Muscle of arm (tissue), 14 donors: ENCODE measurements at places on chromosomes 6 and 20.
A peak's percentile ranks its signal among the peaks of the same experiment; 100 is the strongest.

- no peak for DNase-seq
Observed at GRCh38 chr6:7559196-7559595, 17.7 kb downstream of the DSP start.

- DNase-seq, result peak; percentile 74
Observed at GRCh38 chr6:57267586-57268293, 45.6 kb upstream of the RAB23 start.

DNA sequence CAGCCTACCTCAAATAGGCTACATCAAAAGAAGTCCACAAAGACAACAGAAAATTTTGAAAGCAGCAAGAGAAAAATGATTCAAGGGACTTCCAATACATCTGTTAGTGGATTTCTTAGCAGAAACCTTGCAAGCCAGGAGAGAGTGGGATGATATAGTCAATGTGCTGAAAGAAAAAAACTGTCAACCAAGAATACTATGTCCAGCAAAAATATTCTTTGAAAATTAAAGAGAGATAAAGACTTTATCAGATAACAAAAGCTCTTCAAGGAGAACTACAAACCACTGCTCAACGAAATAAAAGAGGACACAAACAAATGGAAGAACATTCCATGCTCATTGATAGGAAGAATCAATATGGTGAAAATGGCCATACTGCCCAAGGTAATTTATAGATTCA, 34.0 kb downstream of the MCHR2 start:
- no peak for DNase-seq

DNA sequence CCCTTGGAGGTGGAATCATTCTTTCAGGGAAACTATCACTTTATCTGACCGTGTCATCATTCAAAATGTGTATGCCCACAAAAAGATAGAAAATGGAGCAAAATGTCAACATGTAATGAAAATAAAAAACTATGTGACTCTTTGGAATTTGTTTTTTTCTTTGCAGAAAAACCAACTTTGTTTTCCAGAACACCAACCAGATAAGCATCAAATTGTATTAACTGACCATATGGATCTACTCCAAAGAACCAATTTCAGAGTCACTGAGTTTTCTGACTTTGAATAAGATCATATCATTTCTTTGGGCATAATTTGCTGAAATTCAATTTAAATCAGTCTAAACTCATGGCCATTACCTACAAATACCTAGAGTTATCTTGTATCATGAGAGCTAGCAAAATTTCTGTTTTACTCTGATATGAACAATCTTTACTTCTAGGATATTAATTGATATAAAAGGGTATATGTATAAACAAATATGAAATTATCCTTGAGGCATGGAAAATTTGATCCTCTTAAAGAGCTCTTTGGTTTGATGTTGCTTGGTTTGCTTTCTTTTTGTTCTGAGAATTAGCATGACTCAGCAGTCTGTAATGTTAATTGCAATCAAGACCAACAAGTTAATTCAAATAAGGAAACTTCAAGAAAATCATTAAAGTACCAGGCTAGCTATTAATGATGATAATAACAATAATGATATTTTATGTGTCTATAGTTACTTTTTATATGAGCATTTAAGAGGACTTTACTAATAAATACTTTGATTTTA, 444.4 kb upstream of the MARCKS start:
- no peak for DNase-seq

DNA sequence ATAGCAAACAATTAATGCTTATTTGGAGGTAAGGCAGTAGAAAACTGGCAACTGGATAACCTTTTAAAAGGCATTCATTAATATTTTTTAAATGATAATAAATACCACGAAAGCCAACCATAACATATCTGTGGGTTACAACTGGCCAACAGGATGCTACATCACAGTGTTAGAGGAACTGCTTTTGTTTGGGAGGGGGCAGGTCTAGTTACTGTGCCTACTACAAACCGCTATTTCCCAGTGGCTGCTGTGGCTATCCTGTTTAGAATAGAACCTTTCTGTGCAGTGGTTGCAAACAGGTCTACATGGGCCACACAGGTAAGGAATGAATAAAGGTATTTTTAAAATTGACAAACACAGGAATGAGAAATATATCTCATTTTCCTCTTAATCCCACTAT, 976 bp downstream of the PIGT start:
- DNase-seq, result no peak

- no peak for DNase-seq
Observed at GRCh38 chr6:72975352-72975752, 249.9 kb downstream of the KHDC1L start.

DNA sequence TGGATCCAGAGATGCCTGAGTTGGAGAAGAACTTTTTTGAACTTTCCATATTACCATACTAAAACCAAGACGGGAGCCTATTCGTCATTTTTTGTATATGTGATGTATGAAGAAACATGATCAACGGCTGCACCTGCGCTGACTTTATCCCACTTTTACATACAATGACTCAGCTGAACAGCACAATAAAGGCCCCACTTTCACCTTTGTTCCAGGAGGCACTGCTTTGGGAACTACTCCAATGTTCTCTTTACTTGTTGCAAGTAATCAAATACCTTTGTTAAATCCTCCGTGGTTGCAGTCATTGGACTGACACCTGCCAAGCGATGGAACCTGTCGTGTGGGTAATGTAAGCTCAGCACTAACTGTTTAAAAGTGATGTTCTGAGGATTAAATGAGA, 17.3 kb upstream of the BTN3A2 start:
- DNase-seq, result no peak

DNA sequence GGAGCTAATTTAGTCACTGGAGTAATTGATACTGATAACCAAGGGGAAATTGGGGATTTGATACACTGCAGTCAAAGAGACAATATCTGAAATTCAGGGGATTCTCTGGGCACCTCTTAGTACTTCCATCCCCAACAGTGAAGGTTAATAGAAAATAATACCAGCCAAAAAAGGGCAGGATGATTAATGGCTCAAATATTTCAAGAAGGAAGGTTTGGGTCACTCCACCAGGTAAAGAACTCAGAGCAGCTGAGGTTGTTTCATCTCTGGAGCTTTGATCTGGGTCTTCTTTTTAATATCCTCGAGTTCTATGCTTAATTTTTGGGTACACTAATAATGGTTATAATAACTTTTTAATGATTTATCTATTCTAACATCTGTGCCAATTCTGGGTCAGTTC, 70.8 kb downstream of the CDKAL1 start:
- no peak for DNase-seq

DNA sequence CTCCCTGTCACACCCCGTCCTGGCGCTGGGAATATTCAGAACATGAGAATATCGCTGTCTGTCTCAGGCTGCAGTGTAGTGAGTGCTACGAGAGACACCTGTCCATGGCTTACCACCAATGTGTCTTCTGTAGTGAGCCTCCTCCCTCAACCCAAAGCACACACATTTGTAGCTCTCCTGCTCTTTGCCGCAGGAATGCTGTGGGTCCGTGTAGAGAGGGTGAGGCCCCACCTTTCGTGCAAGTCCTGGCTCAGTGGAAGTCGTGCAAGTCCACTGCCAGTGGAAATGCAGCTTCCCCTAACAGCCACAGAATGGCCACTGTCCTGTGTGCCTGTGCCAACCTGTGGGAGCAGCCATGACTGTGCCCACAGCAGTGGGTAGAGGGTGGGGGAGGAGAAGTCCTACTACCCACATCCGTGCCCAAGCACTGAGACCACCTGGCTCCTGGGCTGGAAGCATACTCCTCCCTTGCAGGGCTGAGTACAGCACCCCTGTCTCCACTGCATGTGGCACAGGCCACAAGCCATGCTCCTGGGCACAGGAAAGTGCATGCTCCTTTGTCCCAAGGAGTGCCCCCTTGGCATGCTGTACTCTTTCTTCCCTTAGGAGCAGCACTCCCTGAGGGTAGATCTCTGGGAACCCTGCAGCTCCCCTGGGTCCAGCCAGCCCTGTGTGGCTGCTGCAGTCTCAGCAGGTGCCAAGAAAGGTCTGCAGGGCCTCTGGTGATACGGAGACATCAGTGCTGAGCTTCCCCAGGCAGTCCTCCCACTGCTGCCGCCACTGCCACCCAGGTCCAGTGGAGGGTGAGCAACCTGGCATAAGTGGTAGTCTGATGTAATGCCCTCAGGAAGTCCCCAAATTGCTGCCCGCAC, 28.0 kb downstream of the IGF2R start:
- no peak for DNase-seq

- DNase-seq, result no peak
Observed at GRCh38 chr6:74731204-74731603, 474.6 kb downstream of the COL12A1 start.

GRCh38 chr6:142155895-142156757, 9.1 kb downstream of the VTA1 start:
- DNase-seq, result peak; percentile 42

DNA sequence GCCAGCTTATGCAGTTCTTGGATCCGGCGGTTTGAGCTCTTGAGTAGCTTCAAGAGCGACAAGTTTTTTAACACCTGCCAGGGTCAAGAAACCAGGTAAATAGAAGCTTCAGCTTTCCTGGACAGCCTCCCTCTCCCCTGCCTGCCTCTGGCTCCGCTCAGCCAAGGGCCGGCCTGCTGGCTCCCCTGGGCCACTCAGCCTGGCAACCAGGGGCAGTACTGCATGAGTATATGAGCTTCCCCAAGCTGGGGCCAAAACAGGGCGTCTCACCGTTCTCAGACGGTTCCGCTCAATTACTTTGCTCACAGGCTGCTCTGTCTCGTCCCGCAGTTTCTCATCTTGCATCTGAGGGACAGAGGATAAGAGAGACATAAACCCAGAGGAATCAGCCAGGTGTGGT, 856 bp downstream of the TP53TG5 start:
- DNase-seq, result no peak

- DNase-seq, result no peak
Observed at GRCh38 chr6:24520929-24521546, 26.3 kb downstream of the ALDH5A1 start.

- DNase-seq, result no peak
Observed at GRCh38 chr6:13262302-13263230, 65.8 kb downstream of the TBC1D7 start.

- DNase-seq, result no peak
Observed at GRCh38 chr6:70952608-70953165, 4.2 kb downstream of the B3GAT2 start.

- no peak for DNase-seq
Observed at GRCh38 chr20:48015141-48015910, 230.0 kb upstream of the SULF2 start.

DNA sequence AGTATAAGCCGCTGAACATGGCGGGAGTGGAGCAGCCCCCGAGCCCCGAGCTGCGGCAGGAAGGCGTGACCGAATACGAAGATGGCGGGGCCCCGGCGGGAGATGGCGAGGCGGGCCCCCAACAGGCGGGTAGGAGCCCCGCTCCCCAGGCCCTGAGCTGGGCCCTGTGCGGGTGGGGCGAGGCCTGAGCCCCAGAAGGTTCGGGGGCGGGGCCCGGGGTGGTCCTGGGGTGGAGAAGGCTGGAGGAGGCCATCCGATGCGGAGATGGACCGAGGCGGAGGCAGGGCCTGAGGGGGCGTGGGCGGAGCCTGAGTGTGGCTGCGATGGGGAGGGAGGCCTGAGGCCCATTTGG, 7.1 kb downstream of the L3MBTL1 start:
- DNase-seq, result no peak

DNA sequence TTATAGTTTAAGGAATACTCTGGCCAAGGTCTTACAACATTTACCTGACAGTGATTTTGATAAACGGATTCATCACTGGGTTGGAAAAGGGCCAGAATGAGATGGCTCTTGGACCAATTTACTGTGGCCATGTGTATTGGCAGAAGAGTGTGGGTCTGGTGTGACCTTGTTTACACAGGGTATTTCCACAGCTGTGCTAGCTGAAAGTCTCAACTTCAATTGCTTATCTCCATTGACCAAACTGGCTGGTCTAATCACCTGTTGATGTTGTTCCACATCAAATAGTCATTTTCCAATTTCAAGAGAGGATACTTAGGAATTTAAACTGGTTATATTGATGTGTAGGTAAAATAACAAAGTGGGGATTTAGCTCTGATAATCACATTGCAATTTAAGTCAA, 501.6 kb upstream of the MAP3K7 start:
- no peak for DNase-seq

- no peak for DNase-seq
Observed at GRCh38 chr6:87738000-87738399, 36.0 kb upstream of the AKIRIN2 start.

GRCh38 chr6:170041526-170041925, 249.4 kb downstream of the DLL1 start:
- DNase-seq, result no peak

DNA sequence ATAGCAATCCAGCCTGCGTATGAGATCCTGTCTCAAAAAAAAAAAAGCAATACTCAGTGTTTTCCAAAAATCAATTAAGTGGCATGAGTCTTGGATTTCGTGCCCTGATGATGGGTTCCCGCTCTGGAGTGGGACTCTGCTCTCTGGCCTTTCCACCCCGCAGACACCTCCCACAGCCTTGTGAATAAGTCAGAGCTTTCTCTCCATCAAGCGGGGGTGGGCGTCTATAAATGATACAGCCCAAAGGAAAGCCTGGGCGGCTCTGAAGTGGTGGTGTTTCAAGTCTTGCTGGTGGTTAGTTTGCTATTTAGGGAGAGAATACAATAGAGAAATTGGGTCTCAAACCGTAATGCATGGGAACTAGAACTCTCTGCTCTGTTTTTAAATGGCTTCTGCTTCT, 52.5 kb upstream of the TAGAP start:
- DNase-seq, result no peak

DNA sequence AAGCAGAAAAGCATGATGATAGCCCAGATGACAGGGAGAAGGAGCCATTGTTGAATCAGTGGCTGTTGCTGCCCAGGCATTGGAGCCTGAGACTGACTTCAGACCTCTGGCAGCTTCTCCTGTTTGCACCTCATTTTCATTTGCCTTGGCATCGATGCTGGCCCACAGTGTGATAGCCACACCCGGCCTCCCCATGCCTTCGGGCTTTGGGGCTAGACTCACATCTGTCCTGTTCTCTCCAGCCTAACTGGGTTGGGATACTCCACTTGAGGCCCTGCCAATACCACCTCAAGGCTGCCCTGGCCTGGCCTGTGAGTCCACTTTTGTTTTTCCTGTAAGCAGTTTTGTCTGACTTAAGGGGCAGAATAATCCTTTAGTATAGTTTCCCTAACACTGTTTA, 140.4 kb downstream of the UST start:
- no peak for DNase-seq

- DNase-seq, result no peak
Observed at GRCh38 chr6:79081663-79082062, 3.6 kb upstream of the PHIP start.
